ENCODE measurements at places on chromosomes 3 and 15.

DNA sequence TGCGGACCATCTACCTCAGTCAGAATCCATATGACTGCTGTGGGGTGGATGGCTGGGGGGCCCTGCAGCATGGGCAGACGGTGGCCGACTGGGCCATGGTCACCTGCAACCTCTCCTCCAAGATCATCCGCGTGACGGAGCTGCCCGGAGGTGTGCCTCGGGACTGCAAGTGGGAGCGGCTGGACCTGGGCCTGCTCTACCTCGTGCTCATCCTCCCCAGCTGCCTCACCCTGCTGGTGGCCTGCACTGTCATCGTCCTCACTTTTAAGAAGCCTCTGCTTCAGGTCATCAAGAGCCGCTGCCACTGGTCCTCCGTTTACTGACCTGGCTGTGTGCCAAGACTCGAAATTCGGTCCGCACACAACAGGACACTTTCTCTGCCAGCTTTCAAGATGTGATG lies 21.9 kb downstream of the NRROS start:
- no peak for DNase-seq

DNA sequence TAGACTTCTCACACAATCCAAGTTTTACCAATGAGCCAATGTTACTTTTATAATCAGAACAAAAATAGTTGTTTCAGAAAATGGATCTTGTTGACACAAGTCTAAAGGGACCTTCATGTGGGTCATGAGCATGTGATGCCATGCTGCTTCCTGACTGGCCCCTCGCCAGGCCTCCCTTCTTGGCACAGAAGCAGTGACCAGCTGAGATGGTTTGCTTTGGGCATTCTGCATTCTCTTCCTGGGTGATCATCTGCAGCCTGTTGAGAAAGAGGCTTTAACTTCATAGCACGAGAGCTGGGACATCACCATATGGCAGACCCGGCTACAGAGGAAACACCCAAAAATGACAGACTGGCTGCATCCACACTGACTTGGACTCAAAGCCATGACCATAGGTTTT lies 45.7 kb downstream of the TGM4 start:
- DNase-seq: no peak

DNA sequence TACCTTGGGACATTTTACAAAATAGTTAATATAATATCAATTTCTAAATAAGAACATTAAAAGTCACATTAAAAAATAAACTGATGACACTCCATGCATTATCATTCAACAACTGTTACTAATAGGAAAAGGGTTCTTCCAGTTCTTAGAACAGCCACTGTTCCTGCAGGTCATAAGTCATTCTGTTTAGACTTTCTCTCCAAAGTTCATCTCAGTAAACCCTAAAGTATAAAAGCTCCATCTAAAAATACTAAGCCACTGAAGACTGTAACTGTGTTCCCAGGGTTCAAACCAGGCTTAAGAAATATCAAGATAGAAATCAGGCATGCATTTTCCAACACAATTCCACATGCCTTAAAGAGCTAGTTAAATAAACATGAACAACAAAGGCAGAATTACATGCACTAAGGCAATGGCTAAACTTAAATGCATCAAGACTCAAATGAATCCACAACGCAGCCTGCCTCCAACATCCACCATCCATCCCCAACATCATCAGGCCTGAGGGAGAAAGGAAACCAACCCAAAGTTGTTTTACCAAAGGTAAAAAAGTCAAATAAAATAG lies 46.2 kb downstream of the DMXL2 start:
- no peak for DNase-seq

DNA sequence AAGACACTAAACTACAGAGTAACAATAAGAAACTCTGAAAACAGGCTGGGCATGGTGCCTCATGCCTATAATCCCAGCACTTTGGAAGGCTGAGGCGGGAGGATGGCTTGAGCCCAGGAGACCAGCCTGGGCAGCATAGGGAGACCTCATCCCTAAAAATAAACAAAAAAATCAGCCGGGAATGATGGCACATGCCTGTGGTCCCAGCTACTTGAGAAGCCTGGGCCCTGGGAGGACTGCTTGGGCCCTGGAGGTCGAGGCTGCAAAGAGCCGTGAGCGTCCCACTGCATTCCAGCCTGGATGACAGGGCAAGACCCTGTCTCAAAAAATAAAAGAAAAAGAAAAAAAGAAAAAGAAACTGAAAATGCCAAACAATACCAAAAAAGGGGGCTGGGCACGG lies 55.4 kb downstream of the TMCC1 start:
- no peak for DNase-seq

DNA sequence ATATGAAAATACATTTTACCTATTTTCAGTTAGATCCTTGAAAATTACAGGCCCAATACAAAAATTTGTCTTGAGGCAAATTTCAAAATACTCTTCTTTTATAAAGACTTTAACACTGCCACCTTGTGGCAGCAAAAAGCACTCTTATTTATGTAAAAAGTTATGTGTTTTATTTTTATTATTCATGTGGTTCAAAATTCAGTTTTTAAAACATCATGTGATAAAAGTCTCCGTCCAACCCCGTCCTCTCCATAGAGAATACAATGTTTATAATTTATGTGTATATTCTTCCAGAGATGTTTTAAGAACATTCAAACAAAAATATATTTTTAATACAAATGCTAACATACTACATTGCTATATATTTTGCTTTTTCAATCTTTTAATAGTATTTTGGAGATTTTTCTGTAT lies 36.9 kb upstream of the TRIM59 start:
- DNase-seq: no peak

GRCh38 chr15:92100751-92101150 lies 247.2 kb downstream of the SLCO3A1 start:
- no peak for DNase-seq

GRCh38 chr15:50123861-50124557 lies 5.0 kb upstream of the ATP8B4 start:
- no peak for DNase-seq

GRCh38 chr3:166955201-166955939 lies 424.7 kb downstream of the ZBBX start:
- no peak for DNase-seq

DNA sequence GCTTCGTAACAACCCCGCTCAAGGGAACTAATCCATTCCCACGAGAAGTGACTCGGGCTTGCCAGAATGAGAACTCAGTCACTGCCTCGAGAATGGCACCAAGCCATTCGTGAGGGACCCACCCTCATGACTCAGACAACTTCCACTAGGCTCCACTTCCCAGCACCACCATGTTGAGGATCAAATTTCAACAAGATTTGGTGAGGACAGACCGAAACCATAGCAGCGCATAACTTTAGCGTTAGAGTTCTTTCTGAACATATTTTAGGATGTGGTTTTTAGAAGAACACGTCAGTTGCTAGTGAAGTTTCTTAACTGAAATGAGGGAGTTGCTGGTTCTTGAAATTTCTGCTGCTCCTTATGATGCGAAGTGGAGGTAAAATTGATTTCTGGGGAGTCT lies 13.5 kb downstream of the PTPRG start:
- DNase-seq: no peak

DNA sequence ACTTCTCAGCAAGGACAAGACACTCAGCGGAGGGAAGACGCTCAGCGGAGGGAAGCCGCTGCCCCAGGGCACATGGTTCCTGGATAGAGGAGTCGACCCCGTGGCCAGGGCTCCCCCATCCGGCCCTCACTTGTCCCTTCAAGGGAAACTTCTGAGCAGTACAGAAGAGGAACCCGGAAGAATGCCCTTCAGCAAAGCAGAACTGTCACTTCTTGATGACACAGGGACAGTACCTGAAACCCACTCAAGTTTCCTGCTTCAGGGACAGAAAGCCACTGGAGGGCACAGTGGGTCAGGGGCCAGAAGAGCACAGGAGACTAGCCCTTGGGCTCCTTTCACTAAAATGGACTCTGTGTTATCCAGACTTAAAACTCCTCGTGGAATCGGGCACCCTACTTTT lies 97.8 kb upstream of the RPL32 start:
- no peak for DNase-seq

DNA sequence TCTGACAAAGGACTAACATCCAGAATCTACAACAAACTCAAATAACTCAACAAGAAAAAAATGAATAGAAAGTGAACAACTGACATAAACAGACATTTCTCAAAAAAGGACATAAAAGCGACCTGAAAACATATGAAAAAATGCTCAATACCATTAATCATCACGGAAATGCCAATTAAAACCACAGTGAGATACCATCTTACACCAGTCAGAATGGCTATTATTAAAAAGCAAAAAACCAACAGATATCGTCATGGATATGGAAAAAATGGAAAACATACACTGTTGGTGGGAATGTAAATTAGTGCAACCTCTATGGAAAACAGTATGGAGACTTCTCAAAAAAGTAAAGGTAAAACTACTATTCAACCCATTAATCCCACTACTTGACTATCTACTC lies 53.3 kb downstream of the ZNF385D start:
- DNase-seq: no peak

DNA sequence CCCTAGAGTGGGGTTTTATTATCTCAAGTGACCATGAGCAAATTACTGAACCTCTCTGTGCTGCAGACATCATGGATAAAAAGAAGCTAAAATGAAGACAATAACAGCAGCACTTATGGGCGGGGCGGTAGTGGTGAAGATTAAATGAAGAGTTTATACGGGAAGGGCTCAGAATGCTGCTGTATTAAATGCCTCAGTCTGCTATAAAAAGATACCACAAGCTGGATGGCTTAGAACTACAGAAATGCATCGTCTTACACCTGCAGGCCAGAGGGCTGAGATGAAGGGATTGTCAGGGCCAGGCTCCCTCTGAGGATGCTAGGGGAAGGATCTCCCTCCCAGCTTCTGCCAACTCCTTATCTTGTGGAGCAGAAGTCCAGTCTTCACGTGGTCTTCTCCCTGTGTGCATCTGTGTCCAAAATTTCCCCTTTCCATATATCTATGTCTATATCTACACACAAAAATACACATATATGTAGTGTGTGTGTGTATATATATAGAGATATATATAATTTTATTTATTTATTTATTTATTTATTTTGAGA lies 2.9 kb downstream of the ALG1L2 start:
- no peak for DNase-seq

GRCh38 chr3:5489536-5489935 lies 302.0 kb downstream of the EDEM1 start:
- no peak for DNase-seq

DNA sequence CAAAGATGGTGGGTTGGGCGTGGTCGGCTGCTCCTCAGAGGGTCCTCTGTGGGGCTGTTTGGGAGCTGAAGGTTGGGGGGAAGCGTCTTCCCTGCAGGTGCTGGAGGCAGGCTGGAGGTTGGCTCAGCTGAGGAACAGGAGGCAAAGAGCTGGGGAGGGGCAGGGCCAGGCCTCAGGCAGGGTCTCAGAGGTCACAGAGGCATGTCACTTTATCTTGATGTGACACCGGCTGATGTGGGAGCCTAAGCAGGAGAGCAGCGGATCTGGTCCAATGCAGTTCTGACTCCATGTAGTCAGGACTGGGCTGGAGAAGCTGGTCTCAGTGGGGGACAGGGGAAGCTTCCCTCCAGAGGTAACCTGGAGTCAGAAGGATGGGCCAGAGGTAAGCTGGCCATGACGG lies 7.7 kb upstream of the GNAT1 start:
- DNase-seq: no peak

GRCh38 chr3:98032904-98033303 lies 2.2 kb downstream of the GABRR3 start:
- DNase-seq: no peak

GRCh38 chr15:70783041-70783440 lies 19.7 kb upstream of the UACA start:
- no peak for DNase-seq

GRCh38 chr3:24244491-24244890 lies 250.2 kb downstream of the THRB start:
- DNase-seq: no peak

DNA sequence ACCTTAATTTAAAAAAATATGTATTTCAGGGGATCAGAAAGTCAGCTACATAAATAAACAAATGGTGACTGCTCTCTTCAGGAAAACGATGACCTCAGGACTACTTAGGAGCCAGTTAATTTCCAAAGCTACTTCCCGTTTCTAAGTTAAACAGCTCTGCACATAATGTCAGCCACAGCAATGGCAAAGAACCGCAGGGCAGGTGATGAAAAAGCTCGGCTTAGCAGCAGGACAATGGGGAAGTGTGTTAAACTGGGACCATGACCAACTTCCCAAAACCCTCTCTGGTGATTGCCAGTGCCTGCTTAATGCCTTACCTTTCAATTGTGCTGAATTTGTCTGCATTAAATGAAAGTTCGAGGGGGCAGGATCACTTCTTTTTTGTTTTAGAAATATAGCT lies 258.9 kb downstream of the FHIT start:
- DNase-seq: no peak

- DNase-seq: no peak
Measured at GRCh38 chr3:107392549-107393165, 15.4 kb downstream of the CCDC54 start.

DNA sequence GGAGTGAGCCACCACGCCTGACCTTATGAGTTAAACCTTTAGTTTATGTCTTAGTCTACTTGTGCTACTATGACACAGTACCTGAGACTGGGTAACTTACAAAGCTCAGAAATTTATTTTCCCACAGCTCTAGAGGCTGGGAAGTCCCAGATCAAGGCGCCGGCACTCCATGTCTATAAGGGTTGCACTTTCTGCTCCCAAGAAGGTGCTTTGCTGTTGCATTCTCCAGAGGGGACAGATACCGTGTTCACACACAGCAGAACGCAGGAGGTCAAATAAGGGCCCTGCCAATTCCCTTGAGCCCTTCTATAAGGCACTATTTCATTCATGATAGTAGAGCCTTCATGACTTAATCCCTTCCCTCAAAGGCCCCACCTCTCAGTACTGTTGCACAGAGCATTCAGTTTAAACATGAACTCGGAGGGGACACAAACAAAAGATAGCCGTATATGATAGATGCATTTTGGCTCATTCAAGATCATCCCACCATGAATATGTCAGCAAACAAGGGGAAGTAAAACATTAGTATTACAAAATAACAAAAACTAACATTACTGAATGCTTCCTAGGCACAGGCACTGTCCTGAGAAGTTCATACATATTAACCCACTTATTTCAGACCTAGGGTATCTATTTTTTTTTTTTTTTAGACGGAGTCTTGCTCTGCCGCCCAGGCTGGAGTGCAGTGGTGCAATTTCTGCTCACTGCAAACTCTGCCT lies 26.5 kb downstream of the PLA1A start:
- no peak for DNase-seq

DNA sequence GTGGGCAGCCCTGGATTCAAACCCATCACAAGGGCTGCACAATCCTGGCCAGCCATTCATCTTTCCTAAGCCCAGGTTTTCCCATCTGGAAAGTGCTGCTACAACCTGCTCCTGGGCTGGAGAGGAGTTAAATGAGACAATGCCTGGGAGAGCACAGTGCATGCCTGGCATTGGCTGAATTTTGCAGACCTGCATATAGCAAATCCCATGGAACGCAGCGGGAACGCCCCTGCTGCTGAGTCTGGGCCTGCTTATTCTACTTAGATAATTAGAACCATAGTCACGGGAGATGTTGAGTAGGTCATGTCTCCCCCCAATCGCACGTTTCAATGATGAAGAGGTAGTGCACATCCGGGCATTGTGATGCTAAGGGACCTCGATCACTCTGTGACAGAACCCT lies 46.6 kb downstream of the ABTB1 start:
- no peak for DNase-seq
